CD4-positive, alpha-beta T cell (primary cell): ENCODE measurements at places on chromosomes 5 and 9. TPM values are rescaled to one million over a fixed set of nuclear protein-coding genes. Genes with fewer than 3 reads are reported as not detected.
A peak's percentile ranks its signal among the peaks of the same experiment; 100 is the strongest.

DNA sequence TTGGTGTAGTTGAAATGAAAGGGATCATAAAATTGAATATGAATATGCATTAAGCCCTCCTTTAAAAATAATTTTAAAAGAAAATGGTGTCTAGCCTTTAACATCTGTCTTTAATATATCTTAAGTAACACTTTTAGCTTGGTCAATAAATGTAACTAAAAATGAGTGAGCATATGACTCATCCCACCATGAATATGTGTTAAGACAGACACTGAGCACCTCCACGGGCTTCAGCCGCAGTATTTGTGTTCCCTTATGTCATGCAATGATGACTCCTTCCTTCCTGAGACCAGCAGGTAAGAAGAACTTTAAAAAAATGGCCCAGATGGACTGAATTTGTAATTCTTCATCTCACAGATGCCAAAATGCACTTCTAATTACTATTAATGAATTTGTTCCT lies 563.2 kb downstream of the NR2F1-AS1 start:
- H3K27me3 ChIP-seq: no peaks in the 10 kb centered on the region
- H3K4me1 ChIP-seq: no peaks in the 10 kb centered on the region
- no peak overlapping the region for H3K4me3 ChIP-seq
- no peaks in the 10 kb centered on the region for H3K36me3 ChIP-seq
- H3K27ac ChIP-seq: no peak overlapping the region

DNA sequence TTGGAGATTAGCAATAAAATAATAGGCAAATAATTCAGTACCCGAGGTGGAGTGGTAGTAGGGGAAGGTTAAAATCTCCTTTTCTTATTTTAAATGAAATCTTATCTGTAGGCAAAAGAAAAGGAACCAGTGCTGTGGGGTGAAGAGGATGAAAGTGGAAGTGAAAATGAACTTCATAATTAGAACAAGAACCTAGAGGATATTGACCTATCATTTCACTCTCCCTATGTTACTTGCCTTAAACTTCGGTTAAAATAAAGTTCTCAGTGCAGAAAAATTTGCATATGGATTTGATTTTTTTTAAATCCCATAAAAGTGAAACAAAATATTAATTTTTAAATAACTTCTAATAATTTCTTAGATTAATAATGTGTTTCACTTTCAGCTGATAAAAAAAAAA lies 1094.9 kb upstream of the C9orf72 start:
- H3K27me3 ChIP-seq: no peaks in the 10 kb centered on the region
- no peak for DNase-seq
- H3K4me1 ChIP-seq: no peaks in the 10 kb centered on the region
- H3K36me3 ChIP-seq: no peaks in the 10 kb centered on the region

The DRD1 gene
- total RNA-seq: not detected

The MCTP1 gene
- total RNA-seq: 2.1 TPM

DNA sequence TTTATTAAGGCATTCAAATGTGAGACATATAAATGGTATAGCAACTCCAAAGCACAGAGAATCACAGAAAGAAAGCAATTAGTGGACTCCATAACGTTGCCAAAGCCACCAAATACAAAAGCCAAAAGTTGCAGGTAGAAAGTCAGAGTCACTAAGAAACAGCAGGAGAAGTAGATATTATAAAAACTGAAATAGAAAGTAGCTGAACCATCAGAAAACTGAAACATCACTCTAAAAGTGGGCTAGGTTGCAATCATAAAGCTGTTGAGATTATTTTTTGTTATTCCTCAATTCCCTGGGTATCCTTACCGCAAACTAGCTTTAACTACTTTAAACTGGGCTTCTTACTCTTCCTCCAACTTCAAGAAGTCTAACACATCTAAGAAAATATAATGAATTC lies 108.1 kb upstream of the ARRDC3 start:
- H3K4me3 ChIP-seq: no peak overlapping the region
- H3K4me1 ChIP-seq: no peaks in the 10 kb centered on the region
- H3K27me3 ChIP-seq: no peaks in the 10 kb centered on the region
- DNase-seq: no peak
- no peaks in the 10 kb centered on the region for H3K36me3 ChIP-seq

- no peaks in the 10 kb centered on the region for H3K27me3 ChIP-seq
- no peak overlapping the region for H3K4me3 ChIP-seq
- no peaks in the 10 kb centered on the region for H3K4me1 ChIP-seq
- no peak overlapping the region for H3K27ac ChIP-seq
Observed at GRCh38 chr5:157877821-157878220, 18.9 kb upstream of the CLINT1 start.

The PDCD1LG2 gene
- total RNA-seq: 0.17 TPM

DNA sequence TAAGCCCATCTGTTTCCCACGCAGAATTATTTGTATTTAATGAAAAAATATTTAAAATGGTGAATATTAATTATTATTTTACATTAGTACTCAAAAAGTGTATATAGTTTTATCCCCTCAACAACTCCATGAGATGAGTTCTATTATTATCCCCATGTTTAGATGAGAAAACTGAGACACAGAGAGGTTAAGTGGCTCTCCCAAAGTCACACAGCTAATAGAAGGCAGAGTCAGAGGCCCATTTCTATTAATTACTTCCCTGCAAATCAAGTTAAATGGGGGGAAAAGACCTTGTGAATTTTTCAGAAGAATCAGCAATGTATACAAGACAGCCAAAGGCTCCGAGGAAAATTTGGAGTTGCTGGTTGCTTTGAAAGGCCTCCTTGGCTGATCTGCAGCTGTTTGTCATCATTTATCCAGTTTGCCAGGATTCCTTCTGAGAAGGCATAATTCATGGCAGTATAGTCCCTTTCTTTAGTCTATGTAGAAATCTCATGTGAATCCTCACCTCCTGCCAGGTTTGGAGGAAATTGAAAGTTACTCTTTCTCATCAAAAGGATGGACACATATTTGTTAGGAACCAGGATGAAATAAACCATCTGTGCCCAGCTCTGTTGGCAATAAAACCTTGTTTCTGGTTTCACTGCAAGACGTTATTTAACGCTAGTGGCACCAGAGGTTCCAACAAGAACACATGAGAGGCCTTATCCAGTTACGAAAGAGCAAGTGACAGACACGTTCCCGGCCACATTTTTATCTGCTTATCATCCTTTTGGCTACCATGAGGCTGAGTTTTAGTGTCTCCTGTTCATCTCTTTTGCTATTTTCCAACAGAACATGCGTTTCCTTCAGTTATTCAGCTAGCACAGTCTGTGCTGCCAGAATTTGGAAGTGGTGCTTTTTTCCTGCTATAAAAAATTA lies 621 bp downstream of the FYB1 start:
- DNase-seq: no peak
- peak overlapping the region; percentile 65 for H3K4me3 ChIP-seq
- no peaks in the 10 kb centered on the region for H3K27me3 ChIP-seq
- peaks cover 48% of the 10 kb centered on the region for H3K4me1 ChIP-seq
- H3K27ac ChIP-seq: peak overlapping the region; percentile 72

GRCh38 chr5:149999359-149999758 lies 1.1 kb downstream of the TIGD6 start:
- DNase-seq: no peak
- peaks cover 3% of the 10 kb centered on the region for H3K36me3 ChIP-seq
- no peak overlapping the region for H3K4me3 ChIP-seq
- peak overlapping the region; percentile 72 for H3K27ac ChIP-seq
- H3K4me1 ChIP-seq: peaks cover 34% of the 10 kb centered on the region

The ADAMTS19 gene
- not detected for total RNA-seq

DNA sequence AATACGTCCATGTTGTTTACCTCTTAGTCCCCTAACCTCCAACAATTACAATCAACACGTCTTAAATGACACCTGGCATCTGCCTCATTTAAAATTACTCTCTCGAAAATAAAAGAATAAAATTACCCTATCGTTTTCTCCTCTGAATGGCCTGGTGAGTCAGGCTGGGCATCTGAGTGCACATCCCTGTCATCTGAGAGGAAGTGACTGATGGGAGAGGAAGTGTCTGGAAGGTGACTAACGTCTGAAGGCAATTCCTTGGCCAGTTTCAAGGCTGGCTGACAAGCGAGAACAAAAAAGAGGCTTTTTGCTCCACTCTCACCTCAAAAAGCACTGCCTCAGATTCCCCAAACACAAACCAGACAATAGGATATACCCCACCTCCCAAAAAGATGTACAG lies 57.7 kb downstream of the MAPKAP1 start:
- peaks cover 19% of the 10 kb centered on the region for H3K4me1 ChIP-seq
- peaks cover 5% of the 10 kb centered on the region for H3K36me3 ChIP-seq
- no peaks in the 10 kb centered on the region for H3K27me3 ChIP-seq
- H3K27ac ChIP-seq: no peak overlapping the region
- peak; percentile 74 for DNase-seq

The SEPTIN8 gene
- 4.4 TPM for total RNA-seq

The SAXO1 gene
- 0.34 TPM for total RNA-seq

The TICAM2 gene
- total RNA-seq: 0.30 TPM

- no peaks in the 10 kb centered on the region for H3K27me3 ChIP-seq
- H3K36me3 ChIP-seq: no peaks in the 10 kb centered on the region
- no peaks in the 10 kb centered on the region for H3K4me1 ChIP-seq
- DNase-seq: no peak
- no peak overlapping the region for H3K27ac ChIP-seq
Observed at GRCh38 chr9:119398350-119398749, 29.1 kb upstream of the BRINP1 start.

- no peaks in the 10 kb centered on the region for H3K36me3 ChIP-seq
- no peak for DNase-seq
- peaks cover 9% of the 10 kb centered on the region for H3K4me1 ChIP-seq
- H3K4me3 ChIP-seq: no peak overlapping the region
- no peaks in the 10 kb centered on the region for H3K27me3 ChIP-seq
Observed at GRCh38 chr9:21443849-21444625, 3.8 kb downstream of the IFNA1 start.

The PLAA gene
- total RNA-seq: 34.1 TPM

DNA sequence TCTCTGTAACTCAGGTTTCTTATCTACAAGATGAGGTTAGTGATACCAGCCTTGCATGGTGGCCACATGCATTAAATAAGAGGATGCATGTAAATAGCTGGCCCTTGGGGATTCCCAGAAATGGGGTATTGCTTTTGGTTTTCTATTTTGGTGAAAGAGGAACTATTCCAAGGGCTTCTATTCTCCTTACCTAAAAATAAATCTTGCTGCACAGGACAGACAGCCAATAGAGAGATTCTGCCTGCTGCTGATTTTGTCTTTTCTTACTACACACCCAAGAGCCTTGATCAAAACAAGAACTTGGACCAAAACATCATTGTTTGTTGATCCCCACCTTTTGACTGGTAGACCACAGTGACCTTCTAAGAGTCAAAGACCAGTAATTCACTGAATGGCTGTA lies 161.8 kb downstream of the PJA2 start:
- H3K27ac ChIP-seq: no peak overlapping the region
- no peak for DNase-seq
- no peaks in the 10 kb centered on the region for H3K4me1 ChIP-seq
- H3K4me3 ChIP-seq: no peak overlapping the region

GRCh38 chr5:177310332-177310731 lies 1.4 kb downstream of the MXD3 start:
- H3K4me1 ChIP-seq: peaks cover 73% of the 10 kb centered on the region
- H3K27me3 ChIP-seq: no peaks in the 10 kb centered on the region
- no peak for DNase-seq
- no peak overlapping the region for H3K27ac ChIP-seq

The SHC3 gene
- total RNA-seq: not detected

- peaks cover 6% of the 10 kb centered on the region for H3K27me3 ChIP-seq
- H3K4me3 ChIP-seq: no peak overlapping the region
- H3K27ac ChIP-seq: no peak overlapping the region
Observed at GRCh38 chr5:74422671-74423070, 217.9 kb downstream of the ENC1 start.

GRCh38 chr5:98768160-98768959 lies 5.1 kb upstream of the RGMB start:
- no peak overlapping the region for H3K27ac ChIP-seq
- peak overlapping the region; percentile 62 for H3K4me3 ChIP-seq
- H3K36me3 ChIP-seq: no peaks in the 10 kb centered on the region
- H3K4me1 ChIP-seq: peaks cover 43% of the 10 kb centered on the region

The PCYOX1L gene
- total RNA-seq: 22.9 TPM

The DMRTA1 gene
- total RNA-seq: not detected

The FBP2 gene
- not detected for total RNA-seq

The ARHGAP26 gene
- 27.3 TPM for total RNA-seq

DNA sequence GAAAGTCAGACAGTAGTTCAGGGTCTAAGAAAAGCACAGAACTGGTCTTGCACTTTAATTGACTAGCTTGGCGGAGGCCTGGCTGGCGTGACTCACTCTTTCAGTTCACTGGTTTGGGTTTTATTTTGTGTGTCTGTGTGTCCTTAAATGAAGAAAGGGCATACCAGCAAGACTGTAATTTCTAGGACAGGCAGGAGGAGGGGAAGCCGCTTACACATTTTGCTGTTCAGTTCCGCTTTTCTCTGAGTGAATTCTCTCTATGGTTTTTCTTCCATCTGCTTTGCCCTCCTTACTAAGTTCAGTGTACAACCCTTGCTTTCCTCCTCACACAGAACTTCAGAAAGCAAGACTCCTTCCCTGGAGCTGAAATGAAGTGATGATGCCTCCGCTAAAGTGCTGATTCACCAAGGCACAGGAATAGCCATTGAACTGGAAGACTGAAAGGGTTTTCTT lies 150.8 kb downstream of the MEF2C start:
- H3K27ac ChIP-seq: no peak overlapping the region
- no peaks in the 10 kb centered on the region for H3K36me3 ChIP-seq
- DNase-seq: no peak
- no peaks in the 10 kb centered on the region for H3K4me1 ChIP-seq

The ADCY2 gene
- total RNA-seq: not detected

DNA sequence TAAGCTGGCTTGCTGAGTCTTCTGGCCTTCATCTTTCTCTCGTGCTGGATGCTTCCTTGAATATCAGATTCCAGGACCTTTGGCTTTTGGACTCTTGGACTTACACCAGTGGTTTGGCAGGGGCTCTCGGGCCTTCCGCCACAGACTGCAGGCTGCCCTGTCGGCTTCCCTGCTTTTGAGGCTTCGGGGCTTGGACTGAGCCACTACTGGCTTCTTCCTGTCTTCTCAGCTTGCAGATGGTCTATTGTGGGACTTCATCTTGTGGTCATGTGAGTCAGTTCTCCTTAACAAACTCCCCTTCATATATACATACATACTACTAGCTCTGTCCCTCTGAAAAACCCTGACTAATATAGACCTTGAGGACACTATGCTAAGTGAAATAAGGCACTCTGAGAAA lies 78.3 kb upstream of the SSBP2 start:
- no peak overlapping the region for H3K27ac ChIP-seq
- no peaks in the 10 kb centered on the region for H3K36me3 ChIP-seq
- H3K27me3 ChIP-seq: no peaks in the 10 kb centered on the region
- no peaks in the 10 kb centered on the region for H3K4me1 ChIP-seq

DNA sequence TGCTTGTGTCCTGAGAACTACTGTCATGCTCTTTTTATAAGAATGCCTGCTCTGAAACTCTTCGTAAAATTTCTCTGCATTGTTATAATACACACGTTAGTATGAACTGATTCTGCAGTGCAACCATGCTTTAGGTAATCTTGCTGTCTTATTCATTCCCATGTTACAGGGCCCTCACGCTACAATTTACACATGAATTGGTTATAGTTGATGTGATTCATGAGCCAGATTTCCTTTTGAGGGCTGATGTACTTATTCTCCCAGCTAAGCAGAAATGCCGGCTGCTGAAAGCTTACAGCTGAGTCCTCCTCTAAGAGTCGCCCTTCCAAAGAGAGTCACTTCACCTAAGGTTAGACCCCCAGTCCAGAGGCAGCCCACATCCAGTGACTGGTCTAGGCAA lies 233.5 kb upstream of the PCSK5 start:
- no peaks in the 10 kb centered on the region for H3K27me3 ChIP-seq
- H3K27ac ChIP-seq: no peak overlapping the region
- H3K4me3 ChIP-seq: no peak overlapping the region

- H3K36me3 ChIP-seq: no peaks in the 10 kb centered on the region
- no peak for DNase-seq
- H3K27me3 ChIP-seq: no peaks in the 10 kb centered on the region
- no peak overlapping the region for H3K27ac ChIP-seq
- H3K4me3 ChIP-seq: no peak overlapping the region
Observed at GRCh38 chr9:35948901-35949318, 9.0 kb downstream of the OR2S2 start.

- no peaks in the 10 kb centered on the region for H3K27me3 ChIP-seq
- no peak overlapping the region for H3K4me3 ChIP-seq
- H3K4me1 ChIP-seq: no peaks in the 10 kb centered on the region
Observed at GRCh38 chr9:38294220-38294960, 98.1 kb upstream of the ALDH1B1 start.
